Nucleus accumbens (tissue), 56 donors: ENCODE measurements at places on chromosomes 7 and 10.

- no peak for DNase-seq
Observed at GRCh38 chr7:71687286-71687685, 555.3 kb downstream of the GALNT17 start.

GRCh38 chr7:106344211-106344610 is 59.4 kb upstream of the NAMPT start:
- no peak for DNase-seq

GRCh38 chr7:44569959-44570358 is 3.7 kb downstream of the DDX56 start:
- DNase-seq: no peak

- no peak for DNase-seq
Observed at GRCh38 chr10:11982253-11982652, 60.4 kb downstream of the UPF2 start.

GRCh38 chr10:121154846-121155245 is 303.7 kb downstream of the WDR11 start:
- DNase-seq: peak; percentile 87

- no peak for DNase-seq
Observed at GRCh38 chr7:69968969-69969556, 370.8 kb downstream of the AUTS2 start.

GRCh38 chr10:31760674-31761081 is 168.0 kb downstream of the ARHGAP12 start:
- DNase-seq: no peak

DNA sequence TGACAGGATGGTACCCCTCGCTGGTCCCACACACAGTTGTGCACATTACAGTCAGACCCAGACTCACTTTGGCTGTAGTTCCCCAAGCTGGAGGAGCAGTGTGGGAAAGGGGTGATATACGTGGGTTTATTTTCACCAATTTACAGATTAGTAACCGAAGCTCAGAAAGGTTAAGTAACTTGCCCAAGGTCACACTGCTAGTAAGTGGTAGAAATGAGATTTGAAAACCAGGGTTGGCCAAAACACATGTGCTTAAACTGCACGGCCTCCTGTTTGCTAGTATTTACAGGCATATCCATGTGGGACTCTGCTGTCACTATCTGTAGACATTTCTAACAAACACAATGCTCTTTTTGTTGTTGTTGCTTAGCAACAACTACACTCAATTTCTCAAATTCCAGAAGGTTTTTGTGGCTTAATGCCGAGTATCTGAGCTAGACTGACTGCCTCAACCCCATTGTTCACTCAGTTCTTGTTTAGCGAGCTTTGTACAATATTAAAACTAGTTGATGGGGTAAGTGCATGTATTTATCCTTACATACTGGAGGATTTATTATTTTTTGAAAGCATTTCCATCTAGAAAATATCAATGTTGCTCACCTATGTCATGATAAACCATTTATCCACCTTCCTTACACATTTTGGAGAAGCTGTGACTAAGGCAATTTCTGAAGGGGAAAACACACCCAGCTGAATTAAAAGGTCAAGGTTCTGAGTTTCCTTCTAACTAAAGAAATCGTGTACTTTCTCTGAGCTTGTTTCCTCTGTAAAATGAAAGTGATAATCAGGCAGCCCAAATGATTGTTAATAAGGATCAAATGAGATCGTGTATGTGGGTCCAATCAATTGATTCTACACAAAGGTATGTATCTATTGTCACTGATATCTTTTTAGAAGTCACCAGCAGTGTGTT is 5.3 kb upstream of the TMEM139 start:
- no peak for DNase-seq

DNA sequence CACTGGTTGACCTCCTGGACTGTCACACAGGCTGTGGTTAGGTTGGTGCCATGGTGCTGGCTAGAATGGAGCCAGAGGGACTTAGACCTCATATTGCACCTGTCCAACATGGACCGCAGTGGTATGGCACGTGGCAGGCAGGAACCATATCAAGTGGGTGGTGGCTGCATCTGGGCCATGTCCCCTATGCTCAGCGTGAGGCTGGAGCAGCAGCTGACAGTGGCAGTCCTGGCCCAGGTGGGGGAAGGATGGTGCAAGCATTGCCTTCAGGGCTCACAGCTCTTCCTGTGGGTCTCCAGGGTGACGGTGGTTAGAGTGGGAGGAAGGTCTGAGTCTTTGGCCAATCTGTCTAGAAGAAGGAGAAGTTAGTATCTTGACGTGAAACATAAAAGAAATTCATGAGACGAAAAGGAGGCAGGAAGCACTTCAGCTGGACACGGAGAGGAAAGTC is 54.5 kb upstream of the PFKFB3 start:
- DNase-seq: no peak

DNA sequence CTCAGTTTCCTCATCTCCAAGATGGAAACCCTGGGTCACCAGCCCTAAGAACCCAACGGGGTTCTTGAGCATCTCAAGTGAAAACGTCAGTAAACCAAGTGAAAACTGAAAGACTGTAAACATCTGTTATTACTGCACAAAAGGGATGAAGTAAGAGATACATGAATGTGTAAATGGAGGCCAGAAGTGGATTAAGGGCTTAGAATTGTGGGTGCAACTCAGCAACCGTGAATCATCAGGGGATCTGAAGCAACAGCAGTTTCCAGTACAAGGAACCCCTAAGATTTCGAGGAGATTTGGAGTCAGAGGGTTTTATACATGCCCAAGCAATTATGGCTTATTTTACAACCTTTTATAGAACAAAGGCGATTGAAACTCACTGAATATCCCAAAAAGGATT is 95.7 kb upstream of the SVIL start:
- no peak for DNase-seq

DNA sequence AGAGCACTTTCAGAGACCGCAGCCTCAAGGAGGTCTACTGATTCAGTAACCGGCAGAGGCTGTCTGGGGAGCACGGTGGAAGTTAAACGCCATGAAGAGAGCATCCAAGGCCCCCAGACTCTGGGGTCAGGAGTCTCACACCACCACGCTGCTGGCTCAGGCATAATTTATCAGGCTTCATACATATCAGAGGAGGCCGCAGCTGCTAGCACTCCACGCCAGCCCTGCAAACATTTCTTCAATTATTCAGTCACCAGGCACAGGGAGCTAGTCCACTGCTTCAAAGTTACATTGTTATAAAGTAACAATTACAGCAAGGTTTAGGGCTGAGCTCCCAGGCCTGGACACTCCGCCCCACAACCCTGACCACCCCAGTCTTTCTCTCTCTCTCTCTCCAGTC is 97.8 kb downstream of the PAXIP1 start:
- DNase-seq: no peak

- DNase-seq: no peak
Observed at GRCh38 chr7:150567169-150567568, at the start of gene GIMAP4. Gene GIMAP4 (plus strand): TSS chr7:150567390. CDS start chr7:150569902, 2,512 bp downstream.

GRCh38 chr10:29169021-29169420 is 119.8 kb upstream of the LYZL1 start:
- DNase-seq: no peak

- DNase-seq: peak; percentile 8
Observed at GRCh38 chr7:151088856-151089699, 2.8 kb downstream of the AGAP3 start.

- no peak for DNase-seq
Observed at GRCh38 chr7:77710861-77711260, 14.6 kb downstream of the RSBN1L start.

DNA sequence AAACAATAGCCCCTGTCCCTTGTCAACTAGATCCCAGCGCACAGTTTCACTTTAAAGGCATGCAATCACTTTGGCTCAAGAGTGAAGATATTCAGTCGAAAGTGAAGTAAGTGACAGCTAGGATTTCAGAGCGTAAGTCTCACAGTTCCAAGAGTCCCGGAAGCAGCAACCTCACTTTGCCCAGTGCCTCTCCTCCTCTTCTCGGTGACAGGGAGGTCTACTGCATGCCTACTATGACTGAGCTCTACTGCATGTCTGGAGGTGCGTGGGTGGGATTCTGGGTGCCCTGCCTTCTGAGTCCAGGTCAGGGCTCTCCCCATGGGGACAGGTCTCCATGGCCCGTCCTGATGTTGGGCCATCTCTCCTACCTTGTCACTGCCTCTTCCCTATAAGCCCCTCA is 17.0 kb downstream of the PRKCQ start:
- DNase-seq: no peak

GRCh38 chr10:80206277-80206655 is 929 bp upstream of the ANXA11 start:
- no peak for DNase-seq

DNA sequence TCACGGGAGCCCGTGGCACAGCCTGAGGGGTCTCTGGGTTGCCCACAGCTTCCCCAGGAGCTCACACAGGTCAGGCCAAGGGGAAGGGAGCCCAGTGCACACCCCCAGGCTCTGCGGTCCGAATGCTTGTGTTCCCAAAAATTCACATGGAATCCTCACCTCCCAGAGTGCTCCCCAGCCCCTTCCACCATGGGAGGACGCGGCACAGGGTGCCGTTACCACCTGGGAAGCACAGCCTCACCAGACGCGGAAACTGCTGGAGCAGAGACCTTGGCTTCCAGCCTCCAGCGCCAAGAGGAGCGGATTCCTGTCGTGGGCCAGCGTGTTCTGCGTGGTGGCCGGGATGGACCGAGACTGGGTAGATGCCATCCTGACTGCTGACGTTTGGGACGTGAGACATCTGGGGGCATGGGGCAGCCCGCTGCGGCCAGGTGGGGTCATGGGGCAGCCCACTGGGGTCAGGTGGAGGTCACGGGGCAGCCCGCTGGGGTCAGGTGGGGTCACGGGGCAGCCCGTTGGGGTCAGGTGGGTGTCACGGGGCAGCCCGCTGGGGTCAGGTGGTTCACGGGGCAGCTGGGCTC is 149.4 kb downstream of the WDR37 start:
- DNase-seq: no peak

DNA sequence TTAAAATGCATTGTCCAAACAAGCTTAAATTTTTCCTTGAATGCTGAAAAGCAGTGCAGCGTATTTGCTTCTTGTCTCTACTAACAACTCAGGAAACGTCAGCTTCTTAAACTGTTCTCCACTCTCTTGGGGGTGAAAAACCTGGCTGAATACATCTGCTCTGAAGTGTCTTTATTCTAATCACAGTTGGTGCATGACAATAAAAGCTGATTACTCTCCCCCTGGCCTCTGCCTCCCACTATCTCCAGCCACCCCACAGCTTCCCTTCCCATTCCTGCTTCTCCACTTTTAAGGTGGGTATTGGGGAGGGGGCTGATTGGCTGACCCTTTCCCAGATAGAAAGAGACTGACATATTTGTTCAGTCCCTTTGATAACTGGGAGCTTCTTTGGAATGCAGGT is 456.0 kb downstream of the SORCS1 start:
- no peak for DNase-seq

GRCh38 chr7:5678295-5679047 is 103.0 kb downstream of the RNF216 start:
- no peak for DNase-seq

GRCh38 chr7:40873248-40873647 is 738.4 kb downstream of the SUGCT start:
- DNase-seq: no peak

- DNase-seq: no peak
Observed at GRCh38 chr7:132998763-132999162, 83.1 kb downstream of the CHCHD3 start.

GRCh38 chr10:125258676-125259075 is 98.3 kb upstream of the CTBP2 start:
- DNase-seq: no peak

DNA sequence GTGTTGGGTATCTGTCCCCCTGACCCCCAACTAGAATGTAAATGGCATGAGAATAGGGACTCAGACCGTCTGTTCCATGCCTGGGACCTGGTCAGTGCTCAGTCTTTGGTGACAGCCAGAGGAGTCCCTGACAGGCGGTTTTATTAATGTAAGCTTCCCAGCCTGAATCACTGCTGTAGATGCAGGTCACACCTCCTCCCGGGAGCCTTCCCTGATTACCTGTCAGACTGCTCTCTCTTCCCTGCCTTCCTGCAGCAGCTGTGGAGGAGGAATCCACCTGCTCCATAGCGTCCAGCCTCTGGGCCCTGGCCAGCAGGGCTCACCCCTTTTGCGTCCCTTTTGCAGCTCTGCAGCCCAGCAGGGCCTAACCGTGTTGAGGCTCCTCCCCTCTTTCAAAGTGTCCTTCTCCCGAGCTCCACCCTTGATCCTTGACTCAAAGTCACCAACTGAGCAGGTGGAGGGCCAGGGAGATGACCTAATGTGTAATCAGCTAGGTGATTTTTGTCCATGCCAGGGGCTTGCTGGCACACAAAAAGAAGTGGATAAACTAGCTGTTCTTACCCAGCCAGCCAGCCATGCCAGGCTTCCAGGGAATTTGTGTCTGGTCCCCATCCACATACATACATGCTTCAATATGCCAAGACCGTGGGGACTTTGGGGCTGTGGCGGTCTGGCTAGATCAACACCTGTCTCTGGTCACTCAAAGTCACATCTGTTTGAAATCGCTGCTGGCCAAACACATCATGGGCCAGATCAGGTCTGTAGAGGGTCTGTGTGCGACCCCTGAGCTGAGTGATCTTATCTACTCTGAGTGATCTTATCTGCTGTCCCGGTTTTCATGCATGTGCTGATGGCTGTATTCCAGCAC is 195.1 kb downstream of the CCDC3 start:
- no peak for DNase-seq

- no peak for DNase-seq
Observed at GRCh38 chr7:48269066-48269465, 97.8 kb downstream of the ABCA13 start.

GRCh38 chr10:50400694-50401093 is 149.4 kb upstream of the ASAH2 start:
- no peak for DNase-seq
